ENCODE measurements at places on chromosomes 1 and 21. TPM values are rescaled to one million over a fixed set of nuclear protein-coding genes. Genes with fewer than 3 reads are reported as not detected.

- peaks cover 10% of the 10 kb centered on the region for H3K36me3 ChIP-seq
- H3K4me1 ChIP-seq: peaks cover 13% of the 10 kb centered on the region
- DNase-seq: no peak
- no peaks in the 10 kb centered on the region for H3K27me3 ChIP-seq
- H3K27ac ChIP-seq: no peak overlapping the region
These were observed 25.7 kb downstream of the TTC3 start for GRCh38 chr21:37098751-37099150.

DNA sequence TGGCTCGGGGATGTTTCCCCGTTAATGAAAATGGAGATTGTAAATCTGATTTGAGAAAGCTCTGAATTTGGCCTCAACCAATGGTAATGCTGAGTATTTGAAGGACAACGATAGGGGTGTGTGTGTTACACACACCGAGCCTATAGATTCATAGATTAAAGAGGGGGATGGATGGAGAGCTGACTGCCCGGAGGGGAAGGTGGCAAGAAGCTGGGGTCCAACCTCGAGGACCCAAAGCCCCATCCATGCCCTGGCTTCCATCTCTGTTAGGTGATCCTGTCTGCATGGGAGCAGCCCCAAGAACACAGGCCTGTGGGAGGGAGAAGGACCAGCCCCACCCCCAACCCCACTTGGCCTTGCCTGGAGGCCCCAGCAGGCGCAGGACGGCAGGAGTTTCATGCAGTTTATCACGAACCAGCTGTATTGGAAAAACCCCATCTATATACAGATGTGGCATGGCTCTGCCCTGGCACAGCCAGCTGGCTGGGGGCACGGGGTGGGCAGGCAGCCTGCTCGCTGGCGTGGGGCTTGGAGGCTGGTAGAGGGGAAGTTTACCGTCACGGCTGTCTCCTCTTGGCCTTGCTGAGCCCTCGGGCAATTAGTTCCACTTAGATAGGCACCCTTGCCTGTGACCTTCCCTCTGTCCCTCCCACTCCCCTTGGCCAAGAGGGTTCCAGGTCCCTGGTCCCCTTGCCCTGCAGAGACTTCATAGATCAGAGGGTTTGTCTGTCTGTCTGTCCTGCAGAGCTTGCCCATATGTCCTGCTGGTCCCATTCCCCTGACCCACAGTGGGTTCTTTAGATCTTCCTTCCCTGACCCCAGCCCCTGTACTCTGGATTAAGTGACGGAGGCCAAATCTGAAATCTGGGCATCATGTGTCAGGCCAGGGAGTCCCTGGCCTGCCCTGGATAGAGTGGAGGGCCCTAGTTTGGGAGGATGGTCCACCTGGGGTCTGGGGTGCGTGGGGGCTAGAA, 3.0 kb downstream of the HSPB7 start:
- no peaks in the 10 kb centered on the region for H3K27me3 ChIP-seq
- H3K4me3 ChIP-seq: no peak overlapping the region
- H3K36me3 ChIP-seq: no peaks in the 10 kb centered on the region
- H3K27ac ChIP-seq: no peak overlapping the region

- peaks cover 21% of the 10 kb centered on the region for H3K4me1 ChIP-seq
- no peaks in the 10 kb centered on the region for H3K27me3 ChIP-seq
- no peak overlapping the region for H3K27ac ChIP-seq
- no peak overlapping the region for H3K4me3 ChIP-seq
These were observed 170.4 kb upstream of the SYT6 start for GRCh38 chr1:114323959-114324661.

Gene ARHGAP30
- 0.16 TPM for polyA plus RNA-seq

DNA sequence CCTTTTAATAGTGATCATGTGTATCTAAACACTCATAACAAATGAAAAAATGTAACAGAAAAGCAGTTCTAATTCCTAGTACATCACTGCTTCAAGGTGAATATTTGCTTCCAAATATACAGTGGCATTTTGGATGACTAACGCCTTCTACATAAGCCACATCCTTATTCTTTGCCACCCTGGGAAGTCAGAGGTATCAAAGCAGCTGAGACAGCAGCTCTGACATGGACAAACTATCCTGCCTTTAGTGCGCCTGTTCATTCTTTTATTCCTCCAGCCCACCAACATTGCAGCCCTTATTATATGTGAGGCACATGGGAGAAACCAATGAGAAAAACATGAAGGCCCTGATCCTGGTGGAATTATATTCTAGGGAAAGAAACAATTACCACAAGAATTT, 183.0 kb downstream of the APP start:
- peaks cover 13% of the 10 kb centered on the region for H3K36me3 ChIP-seq
- H3K4me1 ChIP-seq: no peaks in the 10 kb centered on the region
- no peak overlapping the region for H3K27ac ChIP-seq
- no peak for DNase-seq

DNA sequence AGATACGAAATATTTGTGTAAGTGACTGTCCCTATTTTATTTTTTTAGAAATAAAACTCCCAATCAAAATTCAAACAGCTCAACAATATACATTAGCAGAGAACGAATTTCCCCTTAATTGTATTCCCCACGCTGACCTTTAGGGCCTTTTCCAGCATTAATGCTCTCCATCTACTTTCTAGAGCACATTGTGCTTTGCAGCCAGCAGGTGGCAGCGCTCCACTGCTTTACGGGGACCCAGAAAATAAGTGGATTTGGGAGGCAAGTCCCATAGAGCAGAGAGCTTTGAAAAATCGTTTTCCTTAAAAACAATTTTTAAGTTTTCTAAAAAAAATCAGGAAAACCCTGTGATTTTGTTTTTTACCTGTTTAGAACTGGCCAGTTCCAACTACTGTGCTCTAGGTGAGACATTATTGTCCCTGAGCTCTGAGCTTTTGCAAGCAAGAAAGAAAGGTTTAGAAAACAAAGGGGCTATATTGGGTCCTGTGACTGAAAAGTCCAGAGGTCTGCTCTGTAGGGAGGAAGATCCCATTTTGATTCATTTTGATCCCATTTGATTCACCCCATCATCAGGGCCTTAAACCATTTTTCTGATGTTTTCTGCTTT, 144.4 kb upstream of the ZNF644 start:
- H3K27me3 ChIP-seq: no peaks in the 10 kb centered on the region
- no peak overlapping the region for H3K27ac ChIP-seq
- no peaks in the 10 kb centered on the region for H3K4me1 ChIP-seq
- DNase-seq: no peak
- no peaks in the 10 kb centered on the region for H3K36me3 ChIP-seq
- no peak overlapping the region for H3K4me3 ChIP-seq

DNA sequence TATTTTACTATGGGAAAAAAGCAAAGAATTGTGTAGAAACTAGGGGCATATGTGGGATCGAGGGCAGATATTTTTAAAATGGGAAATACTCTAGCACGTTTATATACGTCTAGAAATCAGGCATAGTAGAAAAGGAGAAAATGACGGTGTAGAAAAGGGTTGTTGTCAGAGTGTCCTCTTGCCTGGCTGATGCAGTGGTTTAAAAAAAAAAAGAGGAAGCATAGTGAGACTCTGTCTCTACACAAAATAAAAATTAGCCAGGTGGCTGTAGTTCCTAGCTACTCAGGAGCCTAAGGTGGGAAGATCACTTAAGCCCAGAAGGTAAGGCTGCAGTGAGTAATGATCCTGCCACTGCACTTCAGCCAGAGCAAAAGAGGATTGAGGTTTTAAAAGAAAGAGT, 64.7 kb upstream of the LRRC7 start:
- no peak overlapping the region for H3K4me3 ChIP-seq
- no peak for DNase-seq
- no peaks in the 10 kb centered on the region for H3K4me1 ChIP-seq
- no peaks in the 10 kb centered on the region for H3K27me3 ChIP-seq
- H3K36me3 ChIP-seq: no peaks in the 10 kb centered on the region
- no peak overlapping the region for H3K27ac ChIP-seq

Gene USH2A
- under 0.01 TPM for polyA plus RNA-seq

Gene UBASH3A
- not detected for polyA plus RNA-seq

GRCh38 chr1:185450917-185451316, 133.9 kb upstream of the IVNS1ABP start:
- no peak overlapping the region for H3K27ac ChIP-seq
- no peaks in the 10 kb centered on the region for H3K27me3 ChIP-seq
- no peak for DNase-seq
- no peaks in the 10 kb centered on the region for H3K36me3 ChIP-seq

DNA sequence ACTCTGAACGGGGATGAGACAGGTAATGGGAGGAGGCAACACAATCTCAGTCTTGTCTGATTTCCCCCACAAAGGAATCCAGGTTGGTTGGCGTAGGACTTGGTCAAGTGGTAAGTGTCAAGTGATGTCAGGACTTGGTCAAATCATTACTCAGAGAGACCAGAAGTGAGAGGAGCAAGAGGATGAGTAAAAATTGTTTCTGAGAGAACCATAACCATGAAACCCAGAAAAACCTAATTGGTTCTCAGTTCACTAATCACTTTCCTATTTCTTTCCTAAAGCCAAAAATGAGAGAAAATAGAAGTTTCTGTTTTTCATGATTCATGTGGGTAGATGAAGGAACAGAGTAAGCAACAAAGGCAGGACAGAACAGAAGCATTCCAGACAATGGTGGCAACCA, 5.0 kb downstream of the PHC2 start:
- H3K27ac ChIP-seq: no peak overlapping the region
- H3K4me1 ChIP-seq: peaks cover 38% of the 10 kb centered on the region
- DNase-seq: no peak
- peaks cover 21% of the 10 kb centered on the region for H3K36me3 ChIP-seq

Gene BNIPL
- 25.8 TPM for polyA plus RNA-seq

DNA sequence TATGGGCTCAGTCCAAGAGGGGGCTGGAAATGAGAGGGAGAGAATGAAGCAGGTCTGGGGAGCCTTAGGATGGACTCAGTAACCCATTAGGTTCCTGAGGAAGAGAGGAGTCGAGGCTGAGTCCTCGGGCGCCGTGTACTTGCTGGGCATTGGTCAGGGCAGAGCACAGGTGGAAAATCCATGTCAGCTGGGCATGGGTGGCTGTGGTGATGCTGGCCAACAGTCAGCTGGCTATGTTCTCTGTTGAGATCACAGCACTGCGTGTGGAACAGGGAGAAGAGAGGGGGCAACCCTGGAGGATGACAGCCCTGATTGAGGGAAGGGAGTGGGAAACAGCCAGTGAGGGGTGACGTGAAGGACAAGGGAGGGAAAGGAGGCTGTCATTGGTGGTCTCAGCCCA, 43.1 kb upstream of the CLSTN1 start:
- no peak overlapping the region for H3K4me3 ChIP-seq
- peaks cover 31% of the 10 kb centered on the region for H3K36me3 ChIP-seq
- H3K27ac ChIP-seq: no peak overlapping the region
- H3K27me3 ChIP-seq: no peaks in the 10 kb centered on the region

Gene SNX7
- 34.0 TPM for polyA plus RNA-seq

DNA sequence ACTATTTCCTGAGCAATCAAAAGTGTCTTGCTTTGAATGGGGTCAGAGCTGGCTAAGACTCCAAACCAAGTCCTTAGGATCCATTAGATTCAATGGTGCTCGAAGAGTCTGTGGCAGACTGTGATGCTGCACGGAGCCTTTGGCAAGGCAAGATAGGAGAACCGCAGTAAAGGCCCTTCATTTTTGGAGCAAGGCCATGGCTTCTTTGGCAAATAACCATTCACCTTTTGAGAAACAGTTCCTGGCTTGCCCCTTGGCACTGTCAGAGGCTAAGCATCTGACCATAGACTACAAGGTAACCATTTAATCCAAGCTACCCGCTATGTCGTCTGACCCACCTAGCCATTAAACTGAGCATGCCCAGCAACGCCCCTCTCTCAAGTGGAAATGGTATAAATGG, 45.2 kb downstream of the EDN2 start:
- no peak for DNase-seq
- no peaks in the 10 kb centered on the region for H3K36me3 ChIP-seq
- peaks cover 21% of the 10 kb centered on the region for H3K27me3 ChIP-seq
- no peak overlapping the region for H3K4me3 ChIP-seq

Gene CR1
- 0.12 TPM for polyA plus RNA-seq

- H3K4me3 ChIP-seq: peak overlapping the region; percentile 89
- H3K36me3 ChIP-seq: peaks cover 5% of the 10 kb centered on the region
- H3K27me3 ChIP-seq: no peaks in the 10 kb centered on the region
- no peak for DNase-seq
- H3K4me1 ChIP-seq: peaks cover 17% of the 10 kb centered on the region
These were observed 894 bp upstream of the TSEN15 start for GRCh38 chr1:184050636-184051035.

Gene ROR1
- polyA plus RNA-seq: 9.2 TPM

DNA sequence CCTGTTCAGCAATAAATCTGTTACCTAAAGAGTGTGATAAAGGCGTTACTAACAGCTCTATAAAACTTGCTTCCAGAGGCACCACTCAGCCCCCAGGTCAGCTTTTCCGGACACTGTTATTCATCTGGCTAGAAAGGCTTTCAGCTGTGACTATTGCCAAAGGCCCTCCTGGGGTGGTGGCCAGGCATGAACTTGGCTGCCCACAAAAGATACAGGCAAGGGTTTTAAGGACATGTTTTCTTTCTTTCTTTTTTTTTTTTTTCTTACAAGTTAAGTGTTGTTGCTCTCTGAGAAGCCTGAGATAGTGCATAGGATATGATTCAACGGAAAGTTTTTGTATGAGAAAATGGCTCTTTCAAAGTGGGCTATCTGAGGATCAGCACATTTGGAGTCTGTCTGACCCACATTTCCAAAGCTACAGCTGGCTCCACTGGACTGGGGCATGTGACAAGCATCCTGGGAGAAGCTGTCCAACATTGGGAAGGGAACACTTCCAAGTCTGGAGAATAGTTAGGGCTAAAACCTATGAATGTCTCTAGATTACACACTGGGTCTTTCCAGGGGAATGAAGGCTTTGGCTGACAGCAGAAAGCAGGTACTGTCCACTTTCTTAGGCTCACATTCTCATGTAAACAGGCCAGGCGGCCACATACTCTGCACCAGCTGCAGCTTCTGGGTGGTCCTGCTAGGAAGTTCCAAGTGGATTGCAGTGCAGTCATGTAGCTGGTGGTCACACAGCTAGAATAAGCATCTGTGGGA, 639.7 kb downstream of the LMO4 start:
- DNase-seq: no peak
- H3K27me3 ChIP-seq: no peaks in the 10 kb centered on the region
- no peaks in the 10 kb centered on the region for H3K36me3 ChIP-seq
- peaks cover 8% of the 10 kb centered on the region for H3K4me1 ChIP-seq

Gene FMO2
- polyA plus RNA-seq: 0.05 TPM

Gene SLC35F3
- polyA plus RNA-seq: 11.7 TPM

Gene BTG3
- 29.9 TPM for polyA plus RNA-seq

GRCh38 chr1:169163059-169163458, 56.6 kb downstream of the ATP1B1 start:
- H3K27me3 ChIP-seq: no peaks in the 10 kb centered on the region
- no peak for DNase-seq
- H3K27ac ChIP-seq: no peak overlapping the region
- no peaks in the 10 kb centered on the region for H3K36me3 ChIP-seq

GRCh38 chr1:223492044-223492443, 98.8 kb downstream of the CCDC185 start:
- no peaks in the 10 kb centered on the region for H3K36me3 ChIP-seq
- no peak overlapping the region for H3K27ac ChIP-seq
- peak; percentile 33 for DNase-seq
- H3K4me3 ChIP-seq: no peak overlapping the region
- peaks cover 5% of the 10 kb centered on the region for H3K4me1 ChIP-seq

DNA sequence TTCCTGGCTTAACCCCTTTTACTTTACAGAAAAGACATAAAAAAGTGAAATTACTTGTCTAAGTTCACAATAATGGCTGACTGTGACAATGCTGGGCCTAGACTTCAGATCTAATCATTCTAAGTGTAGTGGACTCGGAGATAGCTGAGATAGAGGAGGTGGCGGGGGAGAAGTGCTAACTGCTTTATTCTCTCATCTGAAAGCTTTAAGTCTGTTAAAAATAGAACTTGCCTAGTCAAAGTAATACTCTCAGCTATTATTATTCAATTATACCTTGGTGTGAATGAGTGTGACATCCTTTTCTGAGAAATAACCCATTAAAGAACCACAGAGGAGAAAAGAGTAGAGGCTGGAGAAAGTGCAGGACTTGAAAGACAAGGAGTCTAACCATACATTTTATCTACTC, 96.1 kb upstream of the OLIG2 start:
- no peak for DNase-seq
- no peaks in the 10 kb centered on the region for H3K27me3 ChIP-seq
- H3K4me1 ChIP-seq: no peaks in the 10 kb centered on the region
- no peak overlapping the region for H3K27ac ChIP-seq
- no peaks in the 10 kb centered on the region for H3K36me3 ChIP-seq
- H3K4me3 ChIP-seq: no peak overlapping the region

Data from keratinocyte (primary cell).